ENCODE measurements at places on chromosomes 7 and 10.

DNA sequence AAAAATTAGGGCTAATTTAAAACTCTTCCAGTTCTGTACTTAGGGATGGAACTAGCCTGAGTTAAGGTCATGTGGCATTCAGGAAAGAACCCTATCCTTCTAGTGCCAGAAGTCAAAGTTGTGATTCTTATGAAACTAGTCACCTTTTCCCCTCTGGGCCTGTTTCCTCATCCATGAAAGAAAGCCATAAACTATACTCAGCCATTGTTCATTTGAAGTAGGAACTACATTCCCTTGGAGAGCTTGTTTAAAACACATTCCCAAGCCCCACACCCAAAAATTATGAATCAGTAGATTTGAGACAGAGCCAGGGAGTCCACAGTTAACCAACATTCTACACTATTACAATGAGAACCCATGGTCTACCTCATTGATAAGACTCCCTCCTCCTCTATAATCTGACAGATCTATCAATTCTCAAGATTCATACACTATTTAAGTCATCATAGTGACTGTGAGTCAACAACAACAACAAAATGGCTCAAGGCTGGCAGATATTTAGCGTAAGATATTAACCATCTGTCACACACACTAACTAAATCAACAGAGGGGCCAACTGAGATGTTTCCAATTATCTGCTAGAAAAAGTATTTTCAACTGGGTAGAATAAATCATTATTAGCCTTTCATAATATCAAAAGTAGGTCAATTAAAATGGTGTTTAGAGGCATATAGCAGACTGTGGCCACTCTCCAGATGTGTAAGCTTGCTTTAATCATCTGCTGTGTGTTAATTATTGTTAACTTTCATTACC lies 102.3 kb downstream of the SLC25A13 start:
- DNase-seq = no peak

DNA sequence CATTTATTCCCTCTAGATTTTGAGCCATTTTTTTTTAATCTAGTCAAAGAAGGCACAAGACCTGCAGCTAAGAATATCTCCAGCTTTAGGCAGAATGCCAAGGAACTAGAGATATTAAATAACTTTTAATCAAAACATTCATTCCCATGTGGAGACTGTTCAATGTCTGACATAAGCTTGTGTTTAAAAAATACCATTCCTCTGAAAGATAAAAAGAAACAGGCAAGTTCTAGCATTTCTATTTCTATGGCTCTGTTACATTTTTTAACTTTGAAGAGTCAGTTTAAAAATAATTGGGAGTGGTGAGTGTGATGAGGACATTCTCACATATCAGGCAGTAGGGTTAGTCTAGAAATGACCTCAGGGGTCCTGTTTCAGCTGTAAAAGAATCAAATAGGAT lies 48.0 kb downstream of the RHOBTB1 start:
- no peak for DNase-seq

- no peak for DNase-seq
Observed at GRCh38 chr10:118793545-118793944, 38.8 kb upstream of the CACUL1 start.

GRCh38 chr10:48509974-48510692 lies 94.7 kb downstream of the ARHGAP22 start:
- no peak for DNase-seq

DNA sequence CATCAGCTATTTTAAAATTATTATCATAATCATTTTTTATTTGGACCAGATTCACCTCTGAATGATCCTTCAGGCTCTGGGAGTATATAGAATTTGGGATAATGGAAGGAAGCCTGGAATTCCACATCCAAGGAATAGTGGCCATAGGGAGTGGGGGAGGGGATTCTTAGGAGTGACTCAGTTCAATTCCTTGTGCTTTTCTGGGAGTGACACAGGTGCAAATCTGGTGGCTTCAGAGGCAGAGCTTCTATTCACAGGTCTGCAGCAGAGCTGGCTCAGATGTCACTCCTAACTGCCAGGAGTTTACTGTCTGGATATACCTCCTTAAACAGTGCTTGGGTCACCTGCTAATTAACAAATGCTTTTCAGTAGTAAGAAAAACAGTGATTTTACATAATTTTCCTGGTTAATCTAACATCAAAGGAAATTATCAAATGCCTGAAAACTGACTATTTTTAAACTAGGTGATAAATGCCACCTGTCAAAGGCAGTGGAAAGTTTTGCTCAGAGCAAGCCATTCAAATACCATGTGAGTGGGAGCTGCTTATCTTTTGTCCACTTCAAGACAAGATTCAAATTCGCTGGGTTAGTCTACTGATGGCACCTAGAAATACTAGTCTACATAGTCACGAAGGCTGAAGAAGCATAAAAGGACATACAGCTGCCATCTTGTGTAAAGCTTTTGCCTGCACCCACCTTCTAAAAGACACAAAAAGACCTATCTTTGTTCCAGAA lies 106.7 kb upstream of the LAMB4 start:
- DNase-seq = no peak

- no peak for DNase-seq
Observed at GRCh38 chr10:54962134-54962900, 161.3 kb upstream of the PCDH15 start.

DNA sequence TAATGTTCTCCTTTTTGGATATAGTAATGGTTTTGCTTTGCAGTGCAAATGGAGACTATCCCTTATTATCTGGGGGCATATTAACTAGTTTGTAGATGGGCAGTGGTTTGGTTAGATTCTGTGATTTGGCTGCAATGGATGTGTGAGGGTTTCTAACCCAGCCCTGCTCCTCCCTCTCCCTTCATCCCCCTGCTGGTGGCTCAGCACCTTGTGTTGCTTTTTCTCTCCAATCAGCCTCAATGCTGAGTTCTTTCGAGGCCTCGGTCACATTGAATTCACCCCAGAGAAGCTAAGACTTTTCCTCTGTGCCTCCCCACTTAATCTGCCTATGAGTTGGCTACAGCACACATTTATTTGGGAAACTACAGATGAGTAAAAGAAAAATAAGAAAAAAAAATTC lies 120.0 kb downstream of the MALRD1 start:
- DNase-seq = no peak

- no peak for DNase-seq
Observed at GRCh38 chr10:115066528-115066927, 26.6 kb upstream of the ATRNL1 start.

GRCh38 chr7:143305423-143306070 lies 10.4 kb upstream of the CLCN1 start:
- peak; percentile 52 for DNase-seq
